Caki2 (cell line): ENCODE measurements at places on chromosomes 7 and 10.
A peak's percentile ranks its signal among the peaks of the same experiment; 100 is the strongest.

DNA sequence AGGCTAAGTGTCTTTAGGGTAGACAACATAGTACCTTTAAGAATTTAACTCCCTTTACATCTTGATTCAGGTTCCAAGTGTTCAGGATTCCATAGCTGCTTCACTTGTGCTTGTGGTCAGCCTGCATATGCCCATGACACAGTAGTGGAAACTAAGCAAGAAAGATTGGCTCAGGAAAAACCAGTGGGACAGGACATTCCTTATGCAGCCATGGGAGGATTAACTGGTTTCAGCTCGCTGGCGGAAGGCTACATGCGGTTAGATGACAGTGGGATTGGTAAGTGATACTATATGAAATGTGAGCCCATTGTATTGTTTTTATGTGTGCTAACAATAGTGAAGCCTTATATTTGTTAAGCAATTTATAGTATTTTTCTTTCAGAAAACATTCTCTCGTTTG lies 11.3 kb downstream of the FAM221A start:
- no peak for DNase-seq

DNA sequence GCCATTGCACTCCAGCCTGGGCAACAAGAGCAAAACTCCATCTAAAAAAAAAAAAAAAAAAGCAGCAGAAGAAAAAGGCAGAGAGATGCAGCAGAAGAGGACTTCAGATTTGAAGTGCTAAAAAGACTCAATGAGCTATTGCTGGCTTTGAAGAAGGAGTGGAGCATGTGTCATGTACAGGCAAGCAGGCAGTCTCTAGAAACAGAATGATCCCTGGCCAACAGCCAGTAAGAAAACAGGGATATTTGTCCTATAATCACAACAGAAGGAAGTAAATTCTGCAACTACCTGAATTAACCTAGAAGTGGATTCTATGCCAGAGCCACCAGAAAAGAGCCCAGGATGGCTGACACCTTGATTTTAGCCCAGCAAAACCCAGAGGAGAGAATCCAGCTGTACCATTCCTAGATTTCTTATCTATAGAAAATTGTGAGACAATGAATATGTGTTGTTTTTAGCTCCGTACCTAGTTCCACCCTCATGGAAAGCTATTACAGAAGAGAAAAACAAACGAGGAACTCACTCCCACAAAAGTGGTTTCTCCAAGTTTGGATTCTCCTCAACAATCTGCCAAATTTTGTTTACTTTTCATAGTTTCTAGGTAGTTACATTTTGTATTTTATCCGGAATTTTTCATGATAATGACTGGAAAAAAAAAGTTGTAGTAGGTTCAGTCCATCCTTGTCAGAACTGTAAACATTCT lies 198.2 kb upstream of the GNAI1 start:
- no peak for DNase-seq

DNA sequence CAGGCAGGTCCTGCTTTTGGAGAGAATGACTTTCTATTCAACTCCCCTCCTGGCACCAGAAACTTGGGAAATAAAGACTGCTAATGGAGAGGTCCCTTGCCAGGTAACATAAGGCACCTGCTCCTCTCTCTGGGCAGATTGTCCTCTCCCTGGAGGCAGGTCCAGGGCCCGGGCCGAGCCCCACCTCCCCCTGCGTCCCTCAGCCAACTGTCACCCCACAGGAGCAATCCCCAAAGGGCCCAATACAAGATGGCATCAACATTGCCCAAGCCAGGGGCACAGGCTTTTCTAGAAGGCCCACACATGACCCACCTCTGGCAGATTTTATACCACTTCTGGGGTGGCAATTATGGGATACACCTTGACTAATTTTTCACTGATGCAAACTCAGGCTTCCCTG lies 145.2 kb downstream of the HERPUD2 start:
- DNase-seq = no peak

DNA sequence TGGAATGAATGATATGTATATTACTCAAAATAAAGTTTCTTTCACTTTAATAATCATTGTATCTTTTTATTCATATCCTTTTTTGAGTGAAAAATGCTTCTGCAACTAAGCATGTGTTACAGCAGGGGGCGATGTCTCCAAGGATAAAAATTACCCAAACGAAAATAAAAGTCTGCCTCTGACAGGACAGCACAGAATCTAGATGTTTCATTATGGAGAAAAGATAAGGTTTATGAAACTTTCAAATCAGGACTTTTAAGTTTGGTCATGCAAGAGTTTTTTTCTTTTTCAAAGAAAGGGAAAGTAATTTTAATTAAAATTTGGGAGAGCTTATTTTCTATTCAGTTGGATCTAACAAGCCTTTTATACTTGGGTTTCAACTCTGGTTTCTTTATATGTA lies 48.4 kb downstream of the TES start:
- peak; percentile 37 for DNase-seq

DNA sequence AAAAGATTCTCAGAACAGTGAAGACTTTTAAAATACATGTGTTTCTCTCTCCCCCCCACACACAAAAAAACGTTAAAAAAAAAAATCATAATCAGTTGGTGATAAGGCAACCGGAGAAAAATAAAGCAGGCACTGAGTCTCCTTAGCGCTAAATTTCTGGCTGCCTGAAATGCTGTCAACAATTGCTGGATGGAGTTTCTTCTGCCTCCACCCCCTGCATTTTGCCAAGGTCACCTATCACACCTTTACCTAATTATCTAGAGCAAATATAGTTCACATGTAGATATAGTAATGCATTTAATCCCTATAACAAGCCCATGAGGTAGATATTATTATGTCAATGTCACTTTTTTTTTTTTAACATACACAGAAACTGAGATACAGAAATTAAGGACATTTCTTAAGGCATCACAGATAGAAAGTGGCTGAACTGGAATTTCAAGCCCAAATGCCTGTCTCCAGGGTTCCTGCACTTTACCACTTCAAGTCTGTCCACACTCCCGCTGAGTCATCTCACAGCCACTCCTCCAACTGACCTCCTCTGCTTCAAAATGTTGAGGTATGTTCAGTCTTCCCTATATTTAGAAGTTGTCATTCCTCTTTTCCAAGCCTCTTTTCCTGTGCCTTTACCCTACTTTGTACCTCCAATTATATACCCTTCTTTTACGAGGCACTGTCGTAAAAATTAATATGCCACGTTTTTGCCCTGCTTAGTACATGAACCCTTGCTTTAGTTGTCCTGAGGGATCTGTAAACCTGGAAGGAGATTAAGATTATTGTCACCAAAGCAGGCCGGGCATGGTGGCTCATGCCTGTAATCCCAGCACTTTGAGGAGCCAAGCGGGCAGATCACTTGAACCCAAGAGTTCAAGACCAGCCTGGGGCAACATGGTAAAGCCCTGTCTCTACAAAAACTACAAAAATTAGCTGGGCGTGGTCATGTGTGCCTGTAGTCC lies 72.8 kb upstream of the MPP7 start:
- peak; percentile 46 for DNase-seq

GRCh38 chr10:20742737-20743541 lies 154.2 kb downstream of the NEBL start:
- no peak for DNase-seq

- DNase-seq = peak; percentile 83
These were observed 672.2 kb downstream of the INHBA start for GRCh38 chr7:41030673-41031072.
